Fibroblast of lung (primary cell): ENCODE measurements at places on chromosomes 4 and X. TPM values are rescaled to one million over a fixed set of nuclear protein-coding genes. Genes with fewer than 3 reads are reported as not detected.

FGG gene
- total RNA-seq, result not detected in 2 replicates

ANAPC4 gene
- total RNA-seq, result 23.4 and 27.1 TPM in 2 replicates

SNCA gene
- 6.8 and 7.7 TPM in 2 replicates for total RNA-seq

TMPRSS11A gene
- total RNA-seq, result not detected in 2 replicates

PDE6B gene
- total RNA-seq, result 2.1 and 2.8 TPM in 2 replicates

DCX gene
- not detected in 2 replicates for total RNA-seq

C1QTNF7 gene
- total RNA-seq, result 1.5 and 3.0 TPM in 2 replicates

HS6ST2 gene
- total RNA-seq, result 0.17 and 0.26 TPM in 2 replicates

ARSJ gene
- total RNA-seq, result 30.8 and 56.6 TPM in 2 replicates

VCX3B gene
- not detected in 2 replicates for total RNA-seq

MEPE gene
- not detected in 2 replicates for total RNA-seq

TRIM60 gene
- total RNA-seq, result not detected in 2 replicates

SYN1 gene
- under 0.01 and 0.17 TPM in 2 replicates for total RNA-seq

ARHGAP36 gene
- not detected in 2 replicates for total RNA-seq

ZNF41 gene
- total RNA-seq, result 5.3 and 5.4 TPM in 2 replicates

UCP1 gene
- total RNA-seq, result not detected in 2 replicates

HMGN5 gene
- 1.5 and 1.7 TPM in 2 replicates for total RNA-seq

NUDT11 gene
- total RNA-seq, result 7.1 and 7.7 TPM in 2 replicates

SERTM2 gene
- total RNA-seq, result under 0.01 TPM in 2 replicates

EGF gene
- total RNA-seq, result 0.26 and 0.83 TPM in 2 replicates

PLAC8 gene
- under 0.01 and 0.33 TPM in 2 replicates for total RNA-seq

XAGE1A gene
- not detected in 2 replicates for total RNA-seq

PSAPL1 gene
- total RNA-seq, result not detected in 2 replicates

STATH gene
- total RNA-seq, result not detected in 2 replicates

DHRSX gene
- total RNA-seq, result 23.9 and 25.6 TPM in 2 replicates

TRIM61 gene
- 4.5 and 5.4 TPM in 2 replicates for total RNA-seq

PRDM8 gene
- 2.6 and 8.8 TPM in 2 replicates for total RNA-seq

IL1RAPL1 gene
- total RNA-seq, result 0.26 and 2.8 TPM in 2 replicates

RS1 gene
- total RNA-seq, result not detected in 2 replicates

TENM3 gene
- 3.6 and 7.4 TPM in 2 replicates for total RNA-seq

CFAP299 gene
- 2.3 and 16.2 TPM in 2 replicates for total RNA-seq
